Stimulated activated CD8-positive, alpha-beta memory T cell treated with anti-CD3 and anti-CD28 coated beads, Interleukin-4, amount 100 ng/mL, for 1 hour (primary cell): ENCODE measurements at places on chromosomes 6 and 20.

- DNase-seq: no peak
Observed at GRCh38 chr6:136365776-136366354, 76.2 kb upstream of the BCLAF1 start.

- no peak for DNase-seq
Observed at GRCh38 chr20:38129248-38129865, 35.7 kb downstream of the TGM2 start.

DNA sequence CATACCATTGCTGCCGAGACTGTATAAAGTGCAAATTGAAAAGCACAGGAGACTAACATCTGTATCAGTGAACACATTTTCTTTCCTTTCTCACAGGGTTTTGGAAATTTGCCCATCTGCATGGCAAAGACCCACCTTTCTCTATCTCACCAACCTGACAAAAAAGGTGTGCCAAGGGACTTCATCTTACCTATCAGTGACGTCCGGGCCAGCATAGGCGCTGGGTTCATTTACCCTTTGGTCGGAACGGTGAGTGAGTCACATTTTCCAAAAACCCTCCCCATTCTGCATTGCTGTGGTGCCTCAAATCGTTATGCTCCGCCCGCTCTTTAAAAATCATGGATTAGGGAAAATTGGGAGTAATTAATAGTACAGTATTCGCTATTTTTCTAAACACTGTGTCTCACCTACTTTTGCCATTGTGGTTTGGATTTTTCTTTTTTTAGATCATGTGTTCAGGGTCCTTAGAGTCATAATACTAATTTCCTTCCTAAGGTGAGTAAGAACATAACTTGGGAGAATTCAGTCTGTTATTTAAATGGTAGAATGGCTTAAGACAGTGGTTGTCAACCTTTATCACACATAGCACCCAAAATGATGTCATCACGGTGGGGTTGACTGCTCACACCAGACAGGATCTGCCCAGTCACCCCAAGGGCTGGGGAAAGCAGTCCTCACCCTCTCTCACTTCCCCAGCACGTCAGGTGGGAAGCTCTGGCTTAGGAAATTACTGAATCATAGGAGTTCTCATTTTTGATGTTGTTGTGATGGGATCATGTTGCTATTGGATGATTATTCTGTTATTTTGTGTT lies 171.6 kb downstream of the MTHFD1L start:
- no peak for DNase-seq

GRCh38 chr20:62042025-62042820 lies 23.5 kb downstream of the TAF4 start:
- no peak for DNase-seq

DNA sequence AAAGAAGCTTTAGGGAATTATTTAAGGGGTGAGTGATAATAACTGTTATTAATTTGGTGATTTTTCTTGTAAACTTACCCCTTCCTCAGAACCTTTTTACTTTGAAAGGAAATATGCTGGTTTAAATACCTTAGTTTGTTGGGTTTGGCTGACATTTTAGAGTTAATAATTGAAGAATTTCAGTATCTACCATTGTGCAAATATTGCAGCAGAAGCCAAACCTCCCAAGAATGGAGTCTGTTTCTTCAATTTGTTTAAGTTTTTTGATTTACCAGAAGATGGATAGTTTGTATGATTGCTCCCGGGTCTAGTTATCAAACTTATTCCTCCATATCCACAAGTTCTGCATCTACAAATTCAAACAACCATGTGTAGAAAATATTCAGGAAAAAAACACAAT lies 77.1 kb downstream of the ATRN start:
- no peak for DNase-seq

GRCh38 chr6:87820343-87820984 lies 118.4 kb upstream of the AKIRIN2 start:
- no peak for DNase-seq

- DNase-seq: no peak
Observed at GRCh38 chr6:52937908-52938307, 28.4 kb upstream of the GSTA3 start.
